ENCODE measurements at places on chromosomes 5 and 9.
A peak's percentile ranks its signal among the peaks of the same experiment; 100 is the strongest.

- DNase-seq: no peak
Measured at GRCh38 chr9:127336506-127337352, 60.2 kb upstream of the SLC2A8 start.

GRCh38 chr9:79617395-79617794, 45.6 kb downstream of the TLE4 start:
- DNase-seq: no peak

DNA sequence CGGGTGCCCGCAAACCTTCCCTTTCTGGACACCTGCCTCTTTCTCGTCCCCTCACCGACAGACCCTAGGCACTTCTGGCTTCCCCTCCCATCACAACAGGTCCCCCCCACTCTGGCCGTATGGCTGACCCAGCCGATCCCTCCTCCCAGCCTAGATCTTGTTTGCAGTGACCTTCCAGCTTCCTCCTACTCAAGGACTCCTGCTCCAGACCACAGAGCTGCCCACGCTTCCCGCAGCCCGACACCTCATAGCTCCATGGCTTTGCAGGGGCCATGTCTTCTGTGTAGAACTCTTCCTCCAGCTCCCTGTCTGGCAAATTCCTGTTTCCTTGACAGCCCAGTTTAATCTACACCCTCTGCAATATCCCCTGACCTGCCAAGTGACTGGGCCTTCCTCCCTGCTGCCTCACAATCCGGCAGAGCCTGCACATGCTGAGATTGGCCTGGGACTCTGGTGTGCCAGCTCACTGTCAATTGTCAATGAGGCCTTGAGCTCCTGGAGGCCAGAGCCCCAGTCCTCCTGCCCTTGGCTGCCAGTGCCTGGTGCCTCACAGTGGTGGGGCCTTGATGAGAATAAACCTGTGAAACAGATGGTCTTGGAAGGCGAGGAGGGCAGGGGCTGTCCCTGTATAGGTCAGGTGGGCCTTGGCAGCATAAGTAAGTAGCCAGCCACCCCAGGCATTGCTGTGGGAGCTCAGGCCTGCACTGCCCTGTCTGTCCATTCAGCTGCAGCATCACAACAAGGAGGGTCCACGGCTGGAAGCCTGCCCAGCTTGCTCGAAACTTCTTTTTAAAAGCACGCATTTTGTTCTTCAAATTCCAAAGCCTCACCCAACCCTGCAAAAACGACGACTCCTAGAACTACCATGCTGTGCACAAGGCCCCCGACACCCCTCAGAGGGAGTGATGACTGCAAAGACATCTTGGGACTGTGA, 50.5 kb downstream of the GADD45G start:
- no peak for DNase-seq

DNA sequence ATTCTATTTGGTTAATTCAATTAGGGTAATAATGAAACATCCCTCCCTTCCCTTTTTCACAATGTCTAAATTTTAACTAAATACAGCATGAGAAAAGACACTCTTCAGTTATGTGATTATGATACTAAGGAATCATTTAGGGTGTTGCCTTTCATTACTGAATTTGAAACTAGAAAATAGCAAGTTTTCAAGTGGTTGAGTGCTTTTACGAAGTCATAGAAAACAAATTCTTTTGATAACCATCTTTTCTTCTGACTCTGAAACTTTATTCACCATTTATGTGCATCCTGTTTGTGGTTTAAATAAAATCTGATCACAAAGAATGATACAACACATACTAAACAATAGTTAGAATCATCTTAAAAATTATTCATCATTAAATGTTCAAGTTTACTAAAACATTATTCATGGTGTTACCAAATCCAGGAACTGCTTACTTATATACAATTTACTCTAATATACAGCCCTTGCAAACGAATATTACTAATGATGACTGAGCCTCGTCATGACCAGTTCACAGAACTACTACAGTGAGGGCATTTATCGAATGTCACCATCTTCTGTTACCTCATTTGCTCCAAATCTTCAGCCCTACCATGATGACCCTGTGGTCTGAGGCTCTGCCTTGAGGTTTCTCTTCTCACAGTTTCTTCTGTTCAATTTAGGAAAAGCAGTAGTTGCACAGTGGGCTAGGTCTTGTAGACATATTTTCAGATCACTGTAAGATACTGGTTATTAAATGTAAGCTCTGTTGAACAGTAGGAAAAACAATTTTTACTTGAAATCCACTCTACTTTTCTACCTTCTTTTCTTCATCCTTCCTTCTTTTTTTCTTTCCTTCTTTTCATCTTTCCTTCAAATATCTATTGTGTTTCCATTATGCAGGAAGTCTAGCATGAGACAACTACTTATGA, 18.3 kb upstream of the IL9 start:
- no peak for DNase-seq

GRCh38 chr5:372996-373709, 51.6 kb downstream of the AHRR start:
- peak; percentile 4 for DNase-seq

GRCh38 chr5:74281166-74281565, 359.4 kb downstream of the ENC1 start:
- DNase-seq: no peak

DNA sequence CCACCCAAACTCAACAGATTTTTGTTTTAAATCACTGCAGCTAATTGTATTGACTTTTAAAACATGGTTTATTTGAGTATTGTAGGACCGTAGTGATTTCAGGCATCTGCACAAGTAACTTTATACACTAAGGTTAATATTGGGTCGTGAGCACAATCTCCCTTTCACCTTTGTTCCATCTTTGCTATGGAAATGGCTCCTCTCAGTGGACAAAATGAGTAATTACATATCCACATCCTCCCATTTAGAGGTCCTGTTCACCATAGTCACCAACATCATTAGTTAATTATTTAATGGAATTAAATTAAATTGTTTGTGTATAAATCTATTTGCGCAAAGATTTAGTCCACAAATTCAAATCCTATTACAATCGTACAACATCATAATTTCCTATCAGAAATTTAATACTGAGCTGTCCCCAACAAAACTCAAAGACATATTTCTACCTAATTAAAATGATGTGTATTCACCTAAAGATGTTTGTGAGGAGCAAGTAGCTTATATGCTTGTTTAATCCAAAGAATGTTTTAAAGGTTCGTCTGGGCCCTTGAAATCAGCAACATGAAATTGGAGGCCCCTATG, 173.0 kb upstream of the DAPK1 start:
- DNase-seq: no peak

- DNase-seq: no peak
Measured at GRCh38 chr9:116027096-116027495, 126.5 kb upstream of the PAPPA start.

- DNase-seq: no peak
Measured at GRCh38 chr5:1647580-1647979, 123.8 kb upstream of the LPCAT1 start.

- DNase-seq: no peak
Measured at GRCh38 chr5:175383350-175383749, 60.6 kb downstream of the DRD1 start.

GRCh38 chr5:34410411-34411139, 245.6 kb upstream of the RAI14 start:
- no peak for DNase-seq

GRCh38 chr9:129898185-129898584, 62.9 kb downstream of the USP20 start:
- DNase-seq: peak; percentile 38

DNA sequence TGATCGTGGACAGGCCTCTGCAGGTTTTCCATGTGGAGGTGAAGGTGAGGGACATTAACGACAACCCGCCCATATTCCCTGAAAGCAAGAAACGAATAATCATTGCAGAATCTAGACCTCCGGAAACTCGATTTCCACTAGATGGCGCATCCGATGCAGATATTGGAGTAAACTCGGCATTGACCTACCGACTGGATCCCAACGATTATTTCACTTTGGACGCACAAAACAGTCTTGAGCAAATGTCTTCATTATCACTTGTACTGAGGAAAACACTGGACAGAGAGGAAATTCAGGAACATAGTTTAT, 621 bp downstream of the PCDHA13 start:
- DNase-seq: no peak

DNA sequence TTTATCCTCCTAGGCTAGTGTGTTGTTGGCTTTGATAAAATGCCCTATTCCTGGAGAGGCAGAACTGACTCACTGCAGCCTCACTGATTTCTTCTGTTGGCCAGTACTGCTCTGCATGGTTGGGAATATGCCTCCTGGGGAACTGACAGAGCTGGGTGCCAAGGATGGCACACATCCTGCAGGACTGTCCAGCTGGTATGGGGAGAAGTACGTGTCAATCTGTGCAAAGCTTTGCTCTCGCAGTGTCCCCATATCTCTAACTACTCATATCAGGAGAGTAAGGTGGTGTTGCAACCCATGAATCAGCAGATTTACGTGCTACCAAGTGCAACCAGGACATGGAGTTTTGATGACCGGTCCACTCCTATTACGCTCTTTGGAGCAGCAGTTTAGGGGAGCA, 74.7 kb downstream of the TEK start:
- DNase-seq: no peak

DNA sequence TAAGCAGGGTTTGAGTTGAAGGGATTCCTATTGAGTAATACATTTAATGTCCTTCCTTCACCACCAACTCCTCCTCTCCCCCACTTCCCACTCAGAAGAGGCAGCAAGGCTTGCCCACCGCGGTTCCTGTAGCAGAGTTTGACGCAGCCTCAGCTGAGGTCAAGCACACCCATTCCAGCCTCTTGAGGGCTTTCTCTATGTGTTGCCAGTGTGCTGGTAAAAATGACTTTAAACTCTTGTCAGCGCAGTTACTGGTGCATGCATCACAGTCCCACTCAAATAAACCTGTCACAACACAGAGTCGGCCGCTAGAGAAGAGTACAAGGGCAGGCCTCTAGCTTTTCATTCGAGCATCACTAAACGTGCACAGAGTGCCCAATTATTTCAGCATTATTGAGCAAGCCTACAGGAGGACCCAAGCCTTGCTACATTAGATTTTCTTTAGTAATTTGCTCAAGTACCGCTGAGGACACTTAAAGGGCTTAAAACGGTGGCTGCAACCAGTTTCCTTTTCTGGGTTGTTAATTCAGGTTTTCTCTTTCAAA, 79.6 kb downstream of the TLE4 start:
- DNase-seq: no peak

DNA sequence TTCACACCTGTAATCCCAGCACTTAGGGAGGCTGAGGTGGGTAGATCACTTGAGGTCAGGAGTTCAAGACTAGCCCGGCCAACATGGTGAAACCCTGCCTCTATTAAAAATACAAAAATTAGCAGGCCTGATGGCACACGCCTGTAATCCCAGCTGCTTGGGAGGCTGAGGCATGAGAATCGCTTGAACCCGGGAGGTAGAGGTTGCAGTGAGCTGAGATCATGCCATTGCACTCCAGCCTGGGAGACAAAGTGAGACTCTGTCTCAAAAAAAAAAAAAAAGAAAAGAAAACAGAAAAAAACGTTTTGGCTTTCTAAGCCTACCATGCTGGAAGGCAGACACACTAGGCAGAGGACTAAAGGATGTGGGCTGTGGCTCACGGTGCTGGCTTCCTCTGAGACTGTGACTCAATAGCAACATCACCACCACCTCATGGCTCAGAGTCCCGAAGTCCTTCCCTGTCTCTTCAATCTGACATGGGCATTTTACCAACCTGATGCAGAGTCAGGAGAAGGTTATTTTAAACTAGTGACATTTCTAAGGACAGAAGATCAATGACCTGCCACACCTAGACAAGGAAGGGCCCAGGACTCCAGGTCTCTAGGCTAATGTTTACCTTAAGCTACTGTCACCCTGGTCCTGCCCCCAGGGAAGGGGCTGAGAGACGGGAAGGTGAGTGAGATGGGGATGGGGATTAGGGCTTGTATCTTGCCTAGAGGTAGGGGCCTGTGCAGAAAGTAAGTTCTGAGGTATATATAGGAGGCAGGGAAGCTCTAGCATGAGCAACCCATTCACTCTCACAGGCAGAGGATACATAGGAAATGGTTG, 3.7 kb downstream of the ECSCR start:
- DNase-seq: peak; percentile 77

- DNase-seq: peak; percentile 91
Measured at GRCh38 chr5:1633605-1634336, 110.0 kb upstream of the LPCAT1 start.

- no peak for DNase-seq
Measured at GRCh38 chr9:123058834-123059233, 25.4 kb downstream of the GPR21 start.

GRCh38 chr5:106940301-106940846, 730.4 kb downstream of the EFNA5 start:
- no peak for DNase-seq

GRCh38 chr5:103013933-103014552, 105.9 kb downstream of the GIN1 start:
- DNase-seq: no peak

GRCh38 chr9:1233568-1233967, 183.4 kb downstream of the DMRT2 start:
- DNase-seq: no peak

GRCh38 chr9:73152953-73153352, 1.3 kb downstream of the ANXA1 start:
- no peak for DNase-seq

- DNase-seq: no peak
Measured at GRCh38 chr9:81894891-81895290, 33.3 kb upstream of the SPATA31D4 start.

DNA sequence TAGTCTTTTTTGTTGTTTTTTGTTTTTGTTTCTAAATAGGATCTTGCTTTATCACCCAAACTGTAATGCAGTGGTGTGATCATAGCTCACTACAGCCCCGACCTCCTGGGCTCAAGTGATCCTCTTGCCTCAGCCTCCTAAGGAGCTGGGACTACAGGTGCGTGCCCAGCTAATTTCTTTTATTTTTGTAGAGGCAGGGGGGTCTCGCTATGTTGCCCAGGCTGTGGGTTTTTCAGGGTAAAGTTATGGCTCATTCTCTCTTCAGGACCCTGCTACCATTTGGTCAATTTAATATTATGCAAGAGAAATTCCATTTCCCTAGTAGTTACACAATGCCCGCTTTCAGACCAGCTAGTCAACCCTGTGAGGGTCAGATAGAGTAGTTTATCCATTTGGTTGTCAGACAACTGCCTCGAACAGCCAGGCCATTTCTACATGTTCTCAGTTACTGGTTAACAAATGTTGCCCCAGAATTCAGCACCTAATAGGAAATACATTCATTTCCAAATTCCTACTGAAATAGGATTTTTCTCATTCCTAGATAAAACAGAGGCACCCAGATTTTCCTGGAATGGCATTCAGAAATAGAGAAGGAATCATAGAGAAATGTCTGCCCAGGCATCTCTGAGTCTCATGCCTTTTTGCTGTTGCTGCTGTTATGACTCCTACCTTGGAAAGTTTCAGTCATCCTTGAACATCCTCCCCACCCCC, 6.4 kb upstream of the GLIS3 start:
- DNase-seq: no peak
